ENCODE measurements at places on chromosomes 16 and 17.

DNA sequence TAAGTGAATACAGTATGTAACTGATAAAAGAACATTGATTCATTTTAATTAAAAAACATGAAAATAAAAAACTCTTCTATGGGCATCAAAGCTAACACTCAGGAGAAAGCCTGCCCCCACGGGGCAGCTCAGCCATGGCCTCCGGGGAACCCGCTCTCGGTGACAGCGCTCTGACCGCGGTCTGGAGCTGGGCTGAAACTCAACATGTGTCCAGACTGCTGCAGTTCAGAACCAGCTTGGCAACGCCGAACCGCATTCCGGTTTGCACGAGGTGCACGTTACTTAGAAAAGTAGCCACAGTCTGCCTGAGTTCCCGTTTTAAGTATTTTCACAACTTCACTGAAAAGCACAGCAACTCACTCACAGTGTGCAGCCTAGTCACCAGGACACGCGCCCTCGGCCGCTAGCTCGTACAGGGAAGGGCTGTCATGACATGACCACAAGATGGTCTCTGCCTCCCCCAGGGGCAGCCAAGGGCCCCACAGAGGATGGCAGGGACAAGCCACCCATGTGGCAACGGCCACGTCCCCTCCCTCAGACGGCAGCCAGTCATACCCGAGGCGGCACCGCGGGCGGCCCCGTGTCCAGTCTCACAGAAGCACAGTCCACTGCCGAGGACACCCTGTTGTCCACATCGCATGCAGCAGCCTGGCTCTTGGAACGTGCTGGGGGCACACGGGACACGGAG is 77.1 kb upstream of the METRNL start:
- no peak for DNase-seq

GRCh38 chr17:3688027-3688553 is 7.9 kb downstream of the P2RX5 start:
- no peak for DNase-seq

GRCh38 chr17:20925954-20926353 is 116.9 kb downstream of the USP22 start:
- DNase-seq, result no peak

GRCh38 chr17:61458421-61459141 is 6.4 kb downstream of the TBX4 start:
- DNase-seq, result no peak

- DNase-seq, result no peak
These were observed 93.0 kb upstream of the HLF start for GRCh38 chr17:55171634-55172328.

DNA sequence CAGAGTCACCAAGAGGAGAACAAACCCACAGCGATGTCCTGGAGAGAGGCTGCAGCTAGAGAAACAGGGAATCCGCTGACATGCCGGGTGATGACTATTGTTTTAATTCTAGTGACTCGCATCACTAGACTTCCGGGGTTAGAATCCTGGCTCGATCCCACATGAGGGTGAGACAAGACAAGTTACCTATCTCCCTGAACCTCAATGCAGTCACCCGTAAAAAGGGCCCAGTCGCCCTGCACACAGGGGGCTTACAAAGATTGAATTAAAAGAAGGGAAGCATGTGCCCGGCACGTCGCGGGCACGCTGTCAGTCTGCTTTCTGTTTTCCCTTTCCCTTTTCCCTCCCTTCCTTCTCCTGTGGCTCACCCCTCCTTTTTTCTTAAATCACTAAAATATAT is 212.9 kb upstream of the FOXF1 start:
- no peak for DNase-seq

DNA sequence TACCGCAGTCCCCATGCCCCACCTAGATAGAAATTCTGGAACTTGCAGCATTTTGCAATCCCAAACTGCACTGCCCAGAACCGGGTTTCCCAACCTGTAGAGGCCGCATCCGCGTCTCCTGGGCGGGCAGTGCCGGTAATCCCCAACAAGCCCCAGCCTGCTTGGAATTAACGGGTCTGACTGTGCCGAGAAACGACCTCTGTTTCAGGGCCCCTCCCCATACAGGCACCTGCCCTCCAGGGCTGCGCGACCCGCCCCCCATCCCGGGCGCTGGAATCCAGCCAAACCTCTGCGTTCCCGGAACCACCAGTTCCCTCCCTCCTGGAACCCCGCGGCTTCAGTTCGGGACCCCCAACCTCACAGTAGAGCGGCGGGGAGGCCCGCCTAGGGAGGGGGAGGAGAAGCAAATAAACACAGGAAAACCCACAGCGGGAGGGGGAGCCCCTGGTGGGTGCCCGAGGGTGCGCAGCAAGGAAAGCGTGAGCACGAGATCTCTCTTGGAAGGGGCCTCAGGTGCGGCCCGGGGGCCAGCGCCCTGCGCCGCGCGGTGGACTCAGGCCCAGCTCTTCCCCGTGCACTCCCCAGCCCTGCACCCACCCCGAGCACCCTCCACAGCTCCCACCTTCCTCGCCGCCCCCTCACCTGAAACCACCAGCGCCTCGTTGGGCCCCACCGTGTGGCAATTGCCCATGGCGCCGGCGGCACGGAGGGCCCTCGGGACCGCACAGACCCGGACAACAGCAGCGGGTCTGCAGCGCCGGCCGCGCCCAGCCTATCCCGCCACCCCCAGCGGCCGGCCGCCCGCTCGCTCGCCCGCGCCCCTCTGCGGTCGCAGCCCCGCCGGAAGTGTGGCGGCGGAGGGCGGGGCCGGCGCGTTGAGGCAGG is at the start of gene FLOT2:
FLOT2 (minus strand) TSS at position 850 of the 885 bp plus-strand sequence; CDS start at position 691, 159 bp downstream.
- DNase-seq, result peak; percentile 55

GRCh38 chr16:84362471-84362941 is 5.8 kb upstream of the ATP2C2 start:
- no peak for DNase-seq

- DNase-seq, result no peak
These were observed 77.0 kb upstream of the CCL2 start for GRCh38 chr17:34178092-34178491.
